ENCODE measurements at places on chromosomes 1 and 21. TPM values are rescaled to one million over a fixed set of nuclear protein-coding genes. Genes with fewer than 3 reads are reported as not detected.

The ECM1 gene
- 0.31 TPM for total RNA-seq

The SERPINC1 gene
- total RNA-seq: not detected

The RNPEP gene
- total RNA-seq: 19.9 TPM

The LEPROT gene
- 20.2 TPM for total RNA-seq

The SIM2 gene
- total RNA-seq: not detected

The TSPAN1 gene
- not detected for total RNA-seq

The S100A9 gene
- total RNA-seq: 43.6 TPM
